Right cardiac atrium (tissue), 5 donors: ENCODE measurements at places on chromosomes 13 and 19.

DNA sequence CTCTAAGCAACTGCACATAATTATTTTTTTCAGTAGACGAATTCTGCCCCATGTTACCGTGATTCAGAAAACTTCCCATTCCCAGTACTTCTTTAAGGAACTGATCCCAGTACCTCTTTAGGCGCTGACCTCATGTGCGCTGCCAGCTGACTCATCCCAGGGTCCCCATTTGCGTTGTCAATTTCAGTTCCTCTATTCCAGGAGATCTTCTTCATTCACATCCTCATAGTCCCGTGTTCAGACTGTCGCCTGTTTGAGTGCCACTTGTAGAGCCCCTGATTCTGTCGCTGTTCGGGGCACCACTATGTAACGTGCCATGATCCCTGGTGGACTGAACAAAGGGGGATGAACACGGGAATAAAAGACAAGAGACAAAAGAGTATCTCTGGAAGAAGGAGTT is 16.4 kb downstream of the FPR3 start:
- DNase-seq = peak; percentile 66

GRCh38 chr13:41130356-41130755 is 2.2 kb downstream of the KBTBD6 start:
- no peak for DNase-seq

DNA sequence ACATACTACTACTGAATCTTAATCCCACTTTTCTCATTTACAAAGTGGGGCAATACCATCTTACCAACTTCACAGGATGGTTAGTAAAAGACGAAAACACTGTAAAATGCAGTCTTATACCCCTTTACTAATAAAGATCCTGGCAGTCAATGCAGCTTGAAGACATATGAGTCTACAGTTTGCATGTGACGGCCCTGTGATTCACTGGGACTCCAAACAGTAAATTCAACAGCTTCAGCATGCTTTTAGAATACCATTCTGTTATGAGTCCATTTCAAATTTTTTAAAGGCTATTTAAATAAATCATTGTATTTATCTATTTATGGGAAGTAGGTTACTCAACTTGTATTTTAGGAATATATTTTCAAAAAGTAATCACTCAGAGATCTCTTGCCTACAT is 629.1 kb downstream of the LIG4 start:
- no peak for DNase-seq

GRCh38 chr13:73259061-73260017 is 200.5 kb downstream of the KLF5 start:
- DNase-seq = no peak

DNA sequence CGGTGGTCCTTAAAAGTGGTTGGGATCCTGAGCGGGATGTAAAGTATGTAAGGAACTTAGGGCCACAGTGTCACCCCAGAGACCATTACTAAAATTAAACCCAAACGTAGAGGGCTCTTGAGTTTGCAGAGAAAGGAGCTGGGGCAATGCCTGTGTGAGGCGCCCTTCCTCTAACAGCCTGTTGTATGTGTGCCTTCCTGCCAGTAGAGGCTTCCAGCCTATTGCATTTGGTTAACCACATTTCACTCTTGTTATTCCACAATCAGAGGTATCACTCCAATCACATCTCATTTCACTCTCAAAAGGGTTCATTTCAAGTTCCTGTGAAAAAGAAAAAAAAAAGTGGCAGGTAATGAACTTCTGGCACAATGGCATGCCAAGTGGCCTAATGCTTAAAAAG is 29.4 kb downstream of the DIAPH3 start:
- no peak for DNase-seq

DNA sequence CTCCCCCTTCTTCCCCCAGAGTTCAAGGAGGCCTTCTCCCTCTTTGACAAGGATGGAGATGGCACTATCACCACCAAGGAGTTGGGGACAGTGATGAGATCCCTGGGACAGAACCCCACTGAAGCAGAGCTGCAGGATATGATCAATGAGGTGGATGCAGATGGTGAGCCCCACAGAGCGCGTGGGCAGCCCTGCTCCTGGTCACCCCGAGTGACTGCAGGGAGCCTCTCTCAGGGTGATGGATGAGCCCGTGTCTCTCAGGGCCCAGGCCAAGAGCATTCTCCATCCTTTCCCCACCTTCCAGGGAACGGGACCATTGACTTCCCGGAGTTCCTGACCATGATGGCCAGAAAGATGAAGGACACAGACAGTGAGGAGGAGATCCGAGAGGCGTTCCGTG is 7.0 kb downstream of the CALM3 start:
- no peak for DNase-seq
